ENCODE measurements at places on chromosomes 4 and X.

DNA sequence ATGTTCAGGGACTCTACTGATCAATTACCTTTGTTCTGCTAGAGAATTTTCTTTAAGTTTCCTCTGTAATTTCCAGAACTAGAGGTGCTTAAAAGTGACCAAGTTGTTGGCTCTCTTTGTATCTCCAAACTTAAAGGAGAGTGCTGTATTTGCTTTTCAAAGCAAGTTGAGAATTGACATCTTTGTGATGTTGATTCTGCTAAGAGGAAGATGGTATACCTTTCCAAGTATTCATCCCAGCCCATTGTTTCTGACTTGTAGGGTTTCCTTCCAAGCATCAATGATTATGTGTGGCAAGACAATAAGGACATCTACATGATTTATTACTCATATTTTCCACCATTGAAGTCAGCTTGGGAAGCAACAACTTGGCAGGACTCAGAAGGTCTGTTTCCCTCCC lies 190.6 kb downstream of the GC start:
- no peak for DNase-seq

GRCh38 chr4:94913316-94913715 lies 155.6 kb downstream of the BMPR1B start:
- DNase-seq, result no peak

GRCh38 chr4:113835005-113835404 lies 73.5 kb upstream of the CAMK2D start:
- DNase-seq, result no peak

GRCh38 chr4:168082379-168082778 lies 10.0 kb upstream of the ANXA10 start:
- no peak for DNase-seq

- DNase-seq, result no peak
Measured at GRCh38 chrX:15475486-15475885, 17.6 kb downstream of the PIR start.

Data from neural crest cell (in vitro differentiated cells).